Hematopoietic multipotent progenitor cell treated with erythropoietin and hydrocortisone succinate and interleukin-3 and kit ligand, for 4 days (in vitro differentiated cells): ENCODE measurements at places on chromosomes 2 and 18.

- DNase-seq: no peak
Measured at GRCh38 chr18:74413836-74414235, 43.3 kb downstream of the DIPK1C start.

GRCh38 chr2:122174061-122174460 is 418.6 kb downstream of the TSN start:
- no peak for DNase-seq

GRCh38 chr2:232886176-232886575 is 16.1 kb downstream of the SNORC start:
- DNase-seq: no peak

DNA sequence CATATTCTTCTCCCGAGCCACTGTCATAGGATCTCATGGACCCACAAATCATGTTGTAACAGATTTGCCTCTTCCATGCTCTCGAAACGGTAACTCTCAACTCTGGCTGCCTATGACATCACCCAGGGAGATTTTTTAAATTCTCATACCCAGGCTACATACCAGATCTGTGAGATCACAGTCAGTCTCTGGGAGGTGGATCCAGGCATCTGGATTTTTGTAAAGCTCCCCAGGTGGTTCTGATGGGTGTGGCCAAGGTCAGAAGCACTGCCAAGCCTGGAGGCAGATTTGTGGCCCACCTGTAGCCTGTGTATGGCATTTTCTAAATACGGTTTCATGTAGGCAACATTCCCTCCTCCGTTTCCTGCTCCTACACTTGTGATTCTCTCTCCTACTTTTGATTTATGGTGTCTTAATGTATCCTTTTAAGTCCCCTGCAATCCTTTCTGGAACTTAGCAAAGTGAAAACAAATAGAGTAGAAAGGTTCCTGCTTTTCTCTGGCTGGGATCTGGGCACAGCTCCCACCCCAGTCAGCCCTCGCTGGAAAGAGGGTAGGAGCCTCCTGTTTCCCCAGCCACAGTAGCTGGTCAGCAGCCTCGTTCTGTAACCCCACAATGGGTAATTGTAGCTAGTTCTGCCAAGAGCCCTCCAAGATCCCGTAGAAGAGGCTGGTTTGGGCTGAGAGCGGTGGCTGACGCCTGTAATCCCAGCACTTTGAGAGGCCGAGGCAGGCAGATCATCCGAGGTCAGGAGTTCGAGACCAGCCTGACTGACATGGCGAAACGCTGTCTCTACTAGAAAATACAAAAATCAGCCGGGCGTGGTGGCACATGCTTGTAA is 96.2 kb downstream of the KLHL29 start:
- no peak for DNase-seq

GRCh38 chr2:204650611-204651010 is 105.3 kb downstream of the PARD3B start:
- peak; percentile 1 for DNase-seq

- DNase-seq: no peak
Measured at GRCh38 chr18:29188760-29189159, 1011.8 kb upstream of the CDH2 start.

- DNase-seq: no peak
Measured at GRCh38 chr2:197079414-197079813, 152.9 kb upstream of the PGAP1 start.

- DNase-seq: peak; percentile 81
Measured at GRCh38 chr2:98479959-98480524, 35.4 kb downstream of the INPP4A start.

DNA sequence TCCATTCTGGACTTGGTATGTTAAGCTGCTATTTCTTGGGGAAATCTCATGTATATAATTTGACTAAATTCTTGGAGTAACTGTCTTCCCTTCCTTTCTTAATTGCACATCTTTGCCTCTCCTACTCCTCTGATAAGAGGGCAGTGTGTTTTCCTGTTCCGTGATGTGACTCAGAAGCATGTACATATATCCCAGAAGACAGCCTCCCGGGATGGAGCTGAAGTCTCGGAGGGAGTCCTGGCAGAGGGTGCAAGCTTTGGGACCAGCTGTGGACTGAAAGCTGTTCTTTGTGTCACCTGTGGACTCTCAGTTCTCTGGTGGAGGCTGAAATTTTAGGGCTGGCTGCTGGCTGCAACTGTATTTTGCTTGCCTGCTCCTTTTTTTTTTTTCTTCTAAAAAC is 54.7 kb upstream of the MGAT5 start:
- no peak for DNase-seq

DNA sequence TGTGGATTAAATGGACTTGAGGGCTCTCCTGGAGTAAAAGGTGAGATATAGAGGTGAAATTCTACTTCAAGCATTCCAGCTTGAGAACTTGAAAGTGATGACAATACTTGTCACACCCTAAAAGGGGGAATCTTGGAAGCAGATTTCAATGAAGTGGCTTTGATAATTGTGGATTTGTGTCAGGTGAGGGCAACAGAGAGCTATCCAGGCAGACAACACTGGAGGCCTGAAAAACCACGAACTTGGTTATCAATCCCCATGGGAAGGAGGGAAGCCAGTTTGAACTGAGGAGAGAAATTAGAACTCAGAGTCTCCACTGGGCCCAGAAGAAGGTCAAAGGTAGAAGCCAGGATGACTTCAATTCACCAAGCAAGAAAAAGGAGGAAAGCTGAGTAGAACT is 263.9 kb downstream of the FIGN start:
- DNase-seq: no peak

- DNase-seq: peak; percentile 66
Measured at GRCh38 chr2:236545814-236546480, 23.7 kb upstream of the ACKR3 start.

GRCh38 chr2:27249891-27250651 is 12.8 kb downstream of the SLC30A3 start:
- peak; percentile 88 for DNase-seq
